ENCODE measurements at places on chromosomes 7 and 10. TPM values are rescaled to one million over a fixed set of nuclear protein-coding genes. Genes with fewer than 3 reads are reported as not detected.

ZNF853 gene
- 2.7 TPM for total RNA-seq

LRGUK gene
- 0.27 TPM for total RNA-seq

DNA sequence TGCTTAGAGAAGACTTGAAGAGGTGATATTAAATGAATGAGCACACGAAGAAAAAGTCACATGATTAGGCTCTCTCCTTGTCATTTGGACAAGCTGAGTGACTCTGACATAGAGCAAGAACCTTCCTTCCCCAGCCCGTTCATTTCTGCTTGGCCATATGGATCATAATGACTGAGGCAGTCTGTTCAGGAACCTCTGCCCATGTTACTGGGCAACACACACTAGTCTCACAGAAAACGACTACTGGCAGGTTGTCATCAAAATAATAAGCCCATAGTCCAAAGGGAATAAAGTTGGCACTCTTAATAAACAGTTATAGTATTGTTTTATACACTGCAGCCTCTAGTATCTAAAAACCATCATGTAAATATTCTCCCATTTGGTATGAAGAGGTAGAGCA lies 635.0 kb downstream of the REEP3 start:
- no peak for DNase-seq

CYP2C19 gene
- not detected for total RNA-seq

CDC14C gene
- not detected for total RNA-seq

Measured in CD4-positive, alpha-beta T cell (primary cell).